Epithelial cell of esophagus (primary cell): ENCODE measurements at places on chromosomes 3 and 15.

DNA sequence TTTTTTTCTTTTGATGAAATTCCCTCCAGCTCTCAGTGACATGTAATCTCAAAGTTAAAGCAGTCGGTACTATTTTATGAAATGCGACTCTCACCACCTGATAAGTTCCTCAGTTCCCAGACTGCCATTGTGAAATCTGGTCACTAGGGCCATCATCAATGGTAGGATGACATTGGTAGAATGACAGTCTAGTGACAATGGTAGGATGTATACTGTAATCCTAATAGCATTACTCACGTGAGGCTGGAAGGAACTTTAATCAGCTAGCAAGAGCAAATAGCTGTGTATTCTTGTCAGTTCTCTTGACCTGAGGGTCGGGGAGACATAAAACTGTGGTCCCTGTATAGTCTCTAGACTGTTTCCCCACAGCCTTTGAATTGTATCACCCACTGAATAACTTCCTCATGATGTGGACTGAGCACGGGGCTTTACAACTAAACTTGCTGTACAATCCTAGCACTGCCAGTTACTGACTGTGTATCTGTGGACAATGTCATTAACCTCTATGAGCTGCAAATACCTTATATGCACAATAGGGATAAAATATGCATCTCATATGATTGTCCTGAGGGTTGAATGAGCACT lies 23.2 kb downstream of the TRAT1 start:
- no peak for DNase-seq

DNA sequence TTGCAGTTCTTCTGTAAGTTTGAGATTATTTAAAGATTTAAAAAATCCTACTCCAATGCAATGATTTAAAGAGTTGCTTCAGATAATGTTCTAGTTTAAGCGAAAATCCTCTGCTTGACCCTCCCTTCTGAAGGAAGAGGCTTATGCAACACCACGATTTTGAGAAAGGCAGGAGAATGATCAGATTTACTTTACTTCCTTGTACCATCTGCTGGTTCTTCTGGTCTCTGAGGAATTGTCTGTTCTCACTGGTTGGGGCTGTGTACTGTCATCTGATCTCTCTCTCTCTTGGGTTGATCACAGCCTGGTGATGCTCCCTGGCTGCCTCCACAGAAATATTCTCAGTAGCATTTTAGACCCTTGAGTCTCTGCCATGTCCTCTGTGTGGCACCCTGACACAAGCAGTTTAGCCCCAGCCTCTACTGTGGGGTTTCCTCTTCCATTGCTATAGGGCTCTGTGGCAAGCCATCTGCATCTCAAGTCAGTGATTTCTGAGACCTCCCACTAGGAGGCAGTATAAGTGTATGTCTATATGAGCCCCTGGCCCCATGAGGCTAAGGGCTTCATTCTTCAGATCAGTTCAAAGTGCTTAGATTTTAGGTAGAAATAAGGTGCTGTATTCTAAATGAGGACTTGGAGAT lies 50.8 kb upstream of the PLAAT1 start:
- peak; percentile 64 for DNase-seq

GRCh38 chr3:16842272-16843270 lies 42.2 kb upstream of the PLCL2 start:
- DNase-seq: no peak

DNA sequence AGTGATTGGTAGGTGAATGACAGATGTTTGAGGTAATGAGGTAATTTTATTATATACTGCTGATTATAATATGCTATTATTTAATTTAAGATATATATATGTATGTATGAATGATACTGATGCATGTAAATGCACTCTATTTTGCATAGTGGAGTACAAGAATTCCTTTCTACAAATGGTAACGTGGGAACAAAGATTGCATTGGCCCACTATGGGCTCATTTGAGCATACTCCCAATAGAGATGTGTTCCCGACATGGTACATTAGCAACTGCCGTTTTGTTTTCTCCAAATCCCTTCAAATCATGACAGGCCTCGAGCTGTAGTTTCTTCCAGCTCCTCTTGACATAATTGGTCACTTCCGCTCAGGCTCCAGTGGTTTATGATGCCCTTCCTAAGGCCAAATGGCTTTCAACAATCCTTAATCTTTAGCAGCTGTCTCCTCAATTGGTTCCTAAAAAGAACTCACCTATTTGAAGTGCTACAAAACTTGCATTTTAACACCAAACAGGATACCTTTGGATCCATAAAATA lies 266.1 kb downstream of the ADAMTSL3 start:
- no peak for DNase-seq

DNA sequence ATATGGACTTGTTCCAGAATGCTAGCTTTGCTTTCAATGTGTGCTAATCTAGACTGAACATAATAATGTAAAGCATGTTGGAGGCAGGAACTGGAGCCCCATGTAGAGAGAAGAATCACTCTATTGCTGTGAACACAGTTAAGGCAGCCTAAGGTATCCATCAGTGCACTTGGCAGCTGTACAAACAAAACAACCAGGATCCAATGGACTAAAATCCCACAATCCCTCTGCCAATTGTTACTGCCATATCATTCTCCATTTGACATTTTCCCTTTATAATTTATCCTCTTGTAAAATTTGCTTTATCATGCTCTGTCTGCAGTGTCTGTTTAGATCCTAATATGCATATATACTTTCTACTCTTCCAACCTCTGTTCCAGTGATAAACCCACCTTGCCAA lies 756.8 kb upstream of the LMCD1 start:
- DNase-seq: no peak

DNA sequence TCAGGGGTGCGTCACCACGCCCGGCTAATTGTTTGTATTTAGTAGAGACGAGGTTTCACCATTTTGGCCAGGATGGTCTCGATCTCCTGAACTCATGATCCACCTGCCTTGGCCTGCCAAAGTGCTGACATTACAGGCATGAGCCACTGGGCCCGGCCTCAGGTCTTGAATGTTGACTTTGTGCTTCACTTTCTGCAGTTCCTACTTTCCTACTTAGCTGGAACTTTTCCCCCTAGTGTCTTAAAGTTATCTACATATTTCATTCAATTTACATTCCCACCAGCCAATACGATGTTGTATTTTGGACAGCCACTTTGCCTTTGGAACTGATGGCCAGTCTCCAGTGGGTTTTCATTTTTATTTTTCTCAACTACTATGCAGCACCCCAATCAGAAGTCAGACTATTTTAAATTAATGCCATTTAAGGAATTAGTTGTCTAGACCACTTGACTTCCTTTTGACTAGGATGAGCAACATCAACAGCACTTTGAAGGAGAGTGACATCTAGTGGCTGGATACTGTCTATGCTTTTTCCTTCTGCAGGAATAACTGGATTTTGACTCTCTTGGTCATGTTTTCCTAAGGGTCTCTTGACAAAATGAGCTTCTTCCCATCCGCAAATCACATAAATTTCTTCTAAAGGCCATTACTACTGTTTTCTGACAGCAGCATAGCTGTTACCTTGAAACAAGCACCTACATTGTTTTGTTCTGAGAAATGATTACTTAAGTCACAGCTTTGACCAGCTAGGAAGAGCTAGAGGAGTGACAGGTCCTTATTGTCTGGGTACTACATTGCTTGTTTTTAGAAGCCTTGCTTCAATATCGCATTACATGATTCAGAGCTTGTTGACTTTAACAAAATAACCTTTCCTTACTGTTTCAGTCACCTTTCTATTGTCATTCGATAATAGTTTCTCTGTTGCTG lies 140.2 kb downstream of the ITPR1 start:
- DNase-seq: peak; percentile 70

- DNase-seq: peak; percentile 100
These were observed 51.2 kb downstream of the CFAP20DC start for GRCh38 chr3:58998476-58999117.

DNA sequence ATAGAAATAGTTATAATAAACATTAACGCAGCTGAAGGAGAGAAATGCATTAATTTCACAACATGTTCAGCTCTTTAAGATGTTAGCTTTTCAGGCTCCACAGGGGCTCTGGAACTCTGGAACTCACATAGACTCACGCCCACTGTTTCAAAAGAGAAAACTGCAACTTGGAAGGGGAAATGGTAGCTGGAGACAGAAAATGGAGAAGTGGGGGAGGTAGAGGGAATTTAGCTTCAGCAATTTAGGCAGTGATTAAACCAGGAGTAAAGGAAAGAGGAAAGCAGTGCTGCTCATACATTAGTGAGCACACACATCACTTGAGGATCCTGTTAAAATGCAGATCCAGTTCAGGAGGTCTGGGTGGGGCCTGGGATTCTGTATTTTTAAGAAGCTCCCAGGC lies 274.8 kb upstream of the TRIM42 start:
- no peak for DNase-seq

DNA sequence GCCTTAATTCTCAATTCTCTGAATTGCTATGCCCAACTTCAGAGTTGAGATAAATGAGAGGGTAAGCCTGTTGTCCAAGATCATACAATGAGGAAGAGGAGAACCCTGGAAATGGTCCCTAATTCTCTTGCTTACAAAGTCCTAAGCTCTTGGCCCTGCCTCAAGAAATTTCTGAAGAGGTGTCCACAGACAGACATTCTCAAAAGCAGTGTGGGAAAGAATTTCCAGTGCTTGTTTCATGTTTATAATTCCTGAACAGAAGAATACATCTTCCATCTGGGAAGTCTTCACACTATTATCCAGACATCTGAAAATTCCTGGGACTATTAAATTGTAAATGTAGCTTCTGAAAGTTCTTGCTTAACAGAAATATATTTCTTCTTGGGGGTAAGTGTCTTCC lies 166.8 kb upstream of the LRTM1 start:
- no peak for DNase-seq

DNA sequence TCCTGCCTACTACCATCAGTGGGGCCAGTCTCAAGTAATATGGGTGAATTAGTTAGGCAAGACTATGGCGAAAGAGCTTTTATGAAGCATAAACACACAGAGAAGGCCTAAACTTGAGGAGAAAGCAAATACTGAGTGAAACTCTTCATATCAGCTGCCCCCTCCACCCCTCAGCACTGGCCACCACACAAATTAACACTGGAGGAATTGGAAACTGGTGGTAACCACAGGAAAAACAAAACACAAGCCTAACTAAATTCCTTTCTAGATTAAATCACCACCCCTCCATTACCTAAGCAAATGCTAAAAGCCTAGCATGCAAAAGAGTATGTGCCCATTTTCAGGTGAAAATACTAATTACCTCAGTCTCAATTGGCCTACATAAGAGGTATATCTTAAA lies 774.7 kb upstream of the NECTIN3 start:
- no peak for DNase-seq

- no peak for DNase-seq
These were observed 42.0 kb downstream of the AGBL1 start for GRCh38 chr15:86121568-86122225.

GRCh38 chr3:35223632-35224394 lies 415.5 kb upstream of the ARPP21 start:
- DNase-seq: no peak

GRCh38 chr3:39291903-39292329 lies 12.1 kb upstream of the CX3CR1 start:
- peak; percentile 57 for DNase-seq

- DNase-seq: no peak
These were observed 1039.8 kb upstream of the SEMA6D start for GRCh38 chr15:46677491-46677890.

DNA sequence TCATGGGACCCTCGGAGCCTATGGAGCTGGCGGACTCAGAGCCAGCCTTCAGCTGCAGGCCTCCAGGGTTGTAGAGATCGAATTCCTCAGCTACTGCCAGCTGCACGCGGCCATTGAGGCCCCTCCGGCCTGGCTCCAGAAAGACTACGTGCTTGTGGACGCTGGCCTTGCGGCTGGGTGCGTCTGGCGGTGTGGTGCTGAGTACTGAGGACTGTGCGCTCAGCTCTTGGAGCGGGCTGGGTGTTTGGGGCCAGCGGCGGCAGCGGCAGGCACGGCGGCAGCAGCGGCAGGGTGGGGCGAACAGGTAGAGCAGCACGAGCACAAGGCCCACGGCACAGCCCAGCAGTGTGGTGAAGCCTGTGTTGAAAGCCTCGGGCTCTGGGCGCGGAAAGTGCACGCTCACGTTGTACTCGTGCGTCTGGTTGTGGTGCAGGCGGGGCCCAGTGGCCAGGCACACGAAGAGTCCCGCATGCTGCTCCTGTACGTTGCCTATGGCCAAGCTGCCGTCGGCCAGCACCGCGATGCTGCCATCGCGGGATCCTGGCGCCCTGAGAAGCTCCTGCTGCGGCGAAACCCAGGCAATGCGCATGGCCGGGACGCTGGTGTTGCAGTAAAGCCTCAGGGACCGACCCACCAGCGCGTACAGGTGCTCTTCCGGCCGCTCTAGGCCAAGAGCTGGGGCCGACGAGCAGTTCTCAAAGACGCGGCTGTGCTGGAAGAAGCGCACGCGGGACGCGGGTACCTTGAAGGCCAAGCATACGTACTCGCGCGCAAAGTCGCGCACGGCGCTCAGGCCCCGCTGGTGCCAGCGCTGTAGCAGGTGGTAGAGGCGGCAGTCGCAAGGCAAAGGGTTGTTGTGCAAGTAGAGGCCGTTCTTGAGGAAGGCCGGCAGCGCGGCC lies 1.3 kb downstream of the AMIGO3 start:
- peak; percentile 47 for DNase-seq
